ENCODE measurements at places on chromosomes 7 and 10. TPM values are rescaled to one million over a fixed set of nuclear protein-coding genes. Genes with fewer than 3 reads are reported as not detected.

Gene MKI67
- total RNA-seq: 1.8 TPM

Gene COL1A2
- 9,631 TPM for total RNA-seq

Gene MYO3A
- total RNA-seq: not detected

Gene SAMD9
- 13.8 TPM for total RNA-seq

Gene PILRB
- 8.9 TPM for total RNA-seq

Gene SLC13A4
- total RNA-seq: 1.2 TPM

Gene LRRC72
- not detected for total RNA-seq
